ENCODE measurements at places on chromosomes 11 and 22.

- no peak for DNase-seq
These were observed 430.9 kb downstream of the ETS1 start for GRCh38 chr11:128156486-128156885.

- DNase-seq = no peak
These were observed 41.3 kb downstream of the XKR3 start for GRCh38 chr22:16783930-16784354.

DNA sequence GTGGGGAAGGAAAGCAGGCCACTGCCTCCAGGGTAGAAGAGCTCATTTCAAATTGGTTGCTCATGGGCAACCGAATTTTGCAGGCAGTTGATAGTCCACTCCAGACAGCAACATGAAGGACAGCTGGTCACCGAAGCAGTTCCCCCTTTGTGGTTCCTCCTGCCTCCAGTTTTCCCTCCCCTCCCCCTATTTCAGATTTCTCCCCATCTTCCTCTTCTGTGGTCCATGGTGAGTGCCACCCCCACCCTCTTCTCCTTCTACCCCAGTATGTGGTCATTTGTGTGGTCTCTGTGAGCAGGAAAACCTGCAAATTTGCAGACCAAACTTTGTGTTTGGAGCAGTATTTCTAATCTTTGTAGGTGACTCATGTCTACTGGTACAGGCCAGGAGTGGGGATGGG lies 38.2 kb upstream of the PAK1 start:
- DNase-seq = peak; percentile 8

GRCh38 chr11:10366568-10367331 lies 61.9 kb downstream of the ADM start:
- peak; percentile 74 for DNase-seq

GRCh38 chr22:35478633-35479107 lies 62.0 kb upstream of the RASD2 start:
- no peak for DNase-seq

DNA sequence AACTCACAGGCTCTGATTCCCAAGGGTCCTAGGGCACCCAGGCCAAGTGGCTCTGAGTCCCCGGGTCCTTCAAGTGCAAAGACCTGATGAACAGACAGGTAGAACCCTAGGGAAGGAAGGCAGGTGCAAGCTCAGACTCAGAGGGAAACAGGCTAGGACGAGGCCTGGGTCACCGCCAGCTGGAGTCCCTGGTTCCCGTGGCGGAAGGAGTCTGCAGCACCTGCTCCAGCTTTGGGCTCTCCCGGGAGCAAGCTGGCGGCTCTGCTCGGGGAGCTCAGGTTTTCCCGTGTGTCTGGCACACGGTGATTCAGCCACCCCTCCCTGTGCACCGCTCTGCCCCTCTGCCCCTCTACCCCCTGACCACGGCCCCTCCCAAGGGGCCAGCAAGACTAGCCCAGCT lies 59.8 kb downstream of the WNT7B start:
- no peak for DNase-seq

- no peak for DNase-seq
These were observed 13.8 kb upstream of the MAPK8IP1 start for GRCh38 chr11:45871638-45872037.

- DNase-seq = no peak
These were observed 20.9 kb upstream of the JHY start for GRCh38 chr11:122861631-122862030.

All from CD4-positive, alpha-beta T cell treated with Interferon gamma for 1 hour (primary cell).